WERI-Rb-1 (cell line): ENCODE measurements at places on chromosomes 3 and 15.

- DNase-seq: no peak
Measured at GRCh38 chr3:142650001-142650693, 54.0 kb downstream of the PLS1 start.

DNA sequence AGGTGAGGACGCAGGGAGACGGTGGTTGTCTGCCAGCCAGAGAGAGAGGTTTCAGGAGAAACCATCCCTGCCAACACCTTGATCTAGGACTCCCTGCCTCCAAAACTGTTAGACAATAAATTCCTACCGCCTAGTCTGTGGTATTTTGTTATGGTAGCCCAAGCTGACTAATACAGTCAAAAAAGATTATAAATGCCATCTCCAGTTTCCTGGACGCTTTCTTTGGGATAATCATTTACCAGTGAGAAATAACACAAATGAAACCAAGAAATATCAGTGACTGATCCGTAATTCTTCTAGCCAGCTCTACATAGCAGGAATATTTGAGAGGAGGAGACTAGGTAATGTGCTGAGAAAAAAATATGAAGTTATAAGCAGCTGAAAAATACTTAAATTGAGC is 707.8 kb upstream of the LMCD1 start:
- peak; percentile 12 for DNase-seq

- no peak for DNase-seq
Measured at GRCh38 chr3:81871358-81872155, 110.1 kb upstream of the GBE1 start.

GRCh38 chr3:50552598-50552997 is 14.9 kb downstream of the C3orf18 start:
- no peak for DNase-seq

DNA sequence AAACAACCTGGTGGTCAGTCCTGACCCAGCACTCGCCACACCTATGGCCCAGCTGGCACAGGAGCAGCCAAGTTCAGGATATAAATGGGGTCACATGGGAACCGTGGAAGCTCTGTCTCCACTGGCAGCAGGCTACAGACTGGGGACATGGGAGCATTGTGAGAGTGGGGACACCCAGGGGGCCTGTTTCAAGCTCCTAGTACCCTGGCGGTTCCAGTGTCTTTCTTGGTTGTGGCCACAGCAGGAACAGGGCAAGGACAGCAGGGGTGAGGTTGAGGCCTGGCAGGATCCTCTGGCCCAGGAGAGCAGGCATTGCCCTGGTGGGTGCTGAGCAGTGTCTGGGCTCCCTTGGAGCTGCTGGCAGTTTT is 1.9 kb downstream of the CSK start:
- no peak for DNase-seq

DNA sequence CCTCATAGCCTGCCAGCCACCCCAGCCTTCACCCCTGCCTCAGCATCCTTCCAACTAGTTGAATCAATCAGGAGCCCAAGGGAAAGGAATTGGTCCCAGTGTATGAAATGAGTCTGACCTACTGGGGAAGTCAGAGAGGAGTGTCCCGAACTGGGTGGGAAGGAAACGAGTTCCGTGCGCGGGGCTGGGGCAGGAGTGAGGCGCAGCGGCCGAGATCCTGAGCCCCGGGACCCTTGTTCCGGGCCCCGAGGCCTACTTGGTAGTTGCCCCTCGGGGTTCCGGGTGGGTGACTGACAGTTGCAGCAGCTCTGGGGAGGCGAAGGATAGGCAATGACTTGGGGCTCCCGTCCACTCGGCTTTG is 1.1 kb upstream of the PLCL2 start:
- DNase-seq: no peak

DNA sequence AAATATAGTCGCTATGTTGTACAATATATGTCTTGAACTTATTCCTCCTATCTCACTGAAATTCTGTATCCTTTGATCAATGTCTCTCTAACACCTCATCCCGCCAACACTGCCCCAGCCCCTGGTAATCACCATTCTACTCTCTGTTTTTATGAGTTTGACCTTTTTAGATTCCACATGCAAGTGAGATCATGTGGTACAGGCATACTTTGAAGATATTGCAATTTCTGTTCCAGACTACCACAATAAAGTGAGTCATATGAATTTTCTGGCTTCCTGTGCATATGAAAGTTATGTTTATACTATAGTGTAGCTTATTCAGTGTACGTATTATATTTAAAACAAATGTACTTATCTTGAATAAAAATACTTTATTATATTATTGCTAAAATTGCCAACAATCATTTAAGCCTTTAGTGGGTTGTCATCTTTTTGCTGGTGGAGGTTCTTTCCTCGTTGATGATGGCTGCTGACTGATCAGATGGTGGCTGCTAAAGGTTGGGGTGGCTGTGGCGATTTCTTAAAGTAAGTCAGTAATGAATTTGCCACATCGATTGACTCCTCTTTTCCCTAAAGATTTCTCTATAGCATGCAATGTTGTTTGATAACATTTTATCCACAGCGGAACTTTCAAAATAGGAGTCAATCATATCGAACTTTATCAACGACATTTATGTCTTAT is 257.2 kb downstream of the NFKBIZ start:
- DNase-seq: no peak

DNA sequence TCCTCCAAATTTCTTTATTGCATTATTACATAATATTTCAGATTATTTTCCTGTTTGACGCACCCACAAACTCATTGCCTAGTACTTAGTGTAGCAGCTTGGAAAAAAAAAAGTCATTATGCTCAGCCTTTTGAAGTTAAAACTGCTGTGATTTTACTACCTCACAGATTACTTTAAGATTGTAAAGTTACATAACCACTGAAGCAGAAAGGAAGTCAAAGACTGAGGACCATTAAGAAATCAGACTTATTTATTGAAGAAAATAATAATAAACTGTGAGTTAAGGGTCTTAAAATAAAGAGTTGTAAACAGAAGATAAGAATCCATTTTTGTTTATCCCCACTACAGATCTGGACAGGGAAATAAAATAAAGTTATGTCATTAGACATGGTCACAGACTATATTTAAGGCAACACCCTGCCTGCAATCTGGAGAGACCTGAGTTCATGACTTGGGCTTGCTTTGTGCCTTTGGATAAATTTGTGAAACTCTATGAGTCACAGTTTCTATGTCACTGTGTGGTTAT is 212.1 kb upstream of the ROBO2 start:
- DNase-seq: no peak

DNA sequence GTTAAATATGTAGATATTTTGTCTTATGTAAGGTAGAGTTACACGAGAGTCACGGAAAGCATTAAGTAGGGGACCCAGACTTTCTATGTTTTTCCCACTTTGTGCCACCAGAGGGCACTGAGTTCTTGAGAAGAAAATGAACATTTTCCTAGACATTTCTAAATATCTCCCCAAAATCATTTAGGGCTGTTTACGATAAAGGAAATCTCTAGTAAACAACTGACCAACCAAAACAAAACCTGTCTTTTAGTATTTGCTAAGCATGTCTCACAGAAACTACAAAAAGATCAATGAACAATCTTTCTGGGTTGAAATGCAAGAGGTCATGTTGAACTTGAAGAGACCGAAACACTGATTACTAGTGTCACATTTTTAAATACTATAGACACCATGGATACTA is 16.1 kb downstream of the POU1F1 start:
- DNase-seq: peak; percentile 42

- DNase-seq: no peak
Measured at GRCh38 chr15:88057836-88058235, 198.7 kb downstream of the NTRK3 start.

GRCh38 chr3:46538803-46539442 is 27.2 kb downstream of the LRRC2 start:
- DNase-seq: no peak

- no peak for DNase-seq
Measured at GRCh38 chr3:108300103-108300849, 3.9 kb downstream of the HHLA2 start.

GRCh38 chr3:107629566-107629965 is 106.8 kb downstream of the BBX start:
- no peak for DNase-seq

GRCh38 chr3:5136211-5136918 is 14.3 kb downstream of the ARL8B start:
- DNase-seq: no peak

- DNase-seq: no peak
Measured at GRCh38 chr3:50435371-50436113, 67.9 kb downstream of the CACNA2D2 start.

DNA sequence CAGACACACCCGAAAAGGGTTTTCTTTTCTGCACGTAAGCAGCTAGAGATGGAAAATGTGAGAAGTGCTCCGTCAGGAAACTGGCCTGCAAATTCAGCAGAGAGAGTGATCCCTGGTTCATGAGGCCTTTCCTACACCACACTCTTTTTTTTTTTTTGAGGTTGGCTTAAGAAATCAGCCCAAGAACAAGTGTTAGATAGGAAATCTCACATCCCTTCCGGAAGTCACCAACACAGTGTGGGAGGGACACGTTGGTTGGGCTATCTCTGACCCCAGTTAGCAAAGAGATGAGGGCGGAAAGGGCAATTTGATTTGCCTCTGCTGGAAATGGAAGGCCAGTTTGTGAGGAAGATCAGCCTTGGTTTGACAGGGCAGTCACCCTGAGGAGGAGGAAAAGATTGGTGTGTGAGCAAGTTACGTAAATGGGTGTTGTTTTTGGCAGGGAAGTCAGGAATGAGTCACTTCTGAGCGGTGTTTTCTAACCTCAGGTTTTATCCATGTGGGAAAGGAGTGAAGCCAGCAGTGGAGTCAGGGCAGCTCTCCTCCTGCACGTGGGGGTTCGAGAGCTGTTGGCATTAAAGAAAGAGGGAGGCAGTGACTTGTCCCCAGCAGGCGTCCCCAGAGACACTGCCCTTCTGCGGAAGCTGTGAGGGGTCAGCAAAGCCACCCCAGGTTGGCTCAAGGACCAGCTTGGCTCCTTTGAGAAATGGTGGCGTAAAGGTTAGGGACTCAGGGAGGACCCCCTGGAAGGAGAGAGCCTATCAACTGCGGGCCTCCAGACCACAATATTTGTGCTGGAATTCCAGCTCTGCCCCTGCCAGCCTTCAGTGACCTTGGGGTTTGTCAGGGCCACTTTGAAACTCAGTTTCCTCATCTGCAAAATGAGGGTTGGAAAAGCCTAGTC is 237.6 kb upstream of the BHLHE40 start:
- DNase-seq: no peak

- DNase-seq: no peak
Measured at GRCh38 chr15:80514071-80514780, 110.0 kb downstream of the ARNT2 start.

- no peak for DNase-seq
Measured at GRCh38 chr3:143040261-143040879, 39.0 kb downstream of the U2SURP start.

- DNase-seq: no peak
Measured at GRCh38 chr3:170205302-170205701, 16.9 kb upstream of the PRKCI start.

DNA sequence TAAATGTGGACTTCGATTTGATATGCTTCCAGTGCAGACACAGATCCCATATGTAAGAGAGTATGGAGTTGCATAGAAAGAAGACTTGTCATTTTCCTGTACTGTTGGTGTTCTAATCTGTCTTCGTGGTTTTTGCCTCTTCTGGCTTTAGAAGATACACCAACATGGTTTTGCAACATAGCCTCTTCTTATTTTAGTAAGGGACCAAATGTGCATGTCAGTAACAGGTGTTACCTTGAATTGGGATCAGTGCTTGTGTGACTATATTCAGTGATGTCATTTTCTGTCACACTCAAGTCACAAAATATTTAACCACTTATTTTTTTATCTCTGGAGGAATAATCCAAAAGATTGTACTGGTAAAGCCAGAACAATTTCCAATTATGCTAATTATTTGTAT is 140.4 kb downstream of the SNRPN start:
- DNase-seq: no peak

DNA sequence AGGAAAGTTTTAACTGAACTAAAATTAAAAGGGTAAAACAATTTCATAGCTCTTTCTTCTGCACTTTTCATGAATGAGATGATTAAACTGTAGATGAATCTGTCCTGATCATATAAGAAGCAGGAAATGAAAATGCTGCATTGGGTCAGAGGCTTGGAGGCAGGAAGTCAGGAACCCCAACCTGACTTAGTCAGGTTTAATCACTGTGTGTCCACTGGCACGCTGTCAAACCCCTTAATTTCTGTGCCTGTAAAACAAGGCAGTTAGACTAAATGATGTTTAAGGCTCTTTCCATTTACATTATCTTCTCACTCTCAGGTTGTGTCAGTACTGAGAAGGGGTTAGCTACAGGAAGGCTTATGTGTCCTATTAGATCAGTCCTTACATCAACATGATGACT is 193.3 kb upstream of the TTC14 start:
- no peak for DNase-seq

GRCh38 chr3:109187390-109187789 is 50.9 kb downstream of the C3orf85 start:
- no peak for DNase-seq

DNA sequence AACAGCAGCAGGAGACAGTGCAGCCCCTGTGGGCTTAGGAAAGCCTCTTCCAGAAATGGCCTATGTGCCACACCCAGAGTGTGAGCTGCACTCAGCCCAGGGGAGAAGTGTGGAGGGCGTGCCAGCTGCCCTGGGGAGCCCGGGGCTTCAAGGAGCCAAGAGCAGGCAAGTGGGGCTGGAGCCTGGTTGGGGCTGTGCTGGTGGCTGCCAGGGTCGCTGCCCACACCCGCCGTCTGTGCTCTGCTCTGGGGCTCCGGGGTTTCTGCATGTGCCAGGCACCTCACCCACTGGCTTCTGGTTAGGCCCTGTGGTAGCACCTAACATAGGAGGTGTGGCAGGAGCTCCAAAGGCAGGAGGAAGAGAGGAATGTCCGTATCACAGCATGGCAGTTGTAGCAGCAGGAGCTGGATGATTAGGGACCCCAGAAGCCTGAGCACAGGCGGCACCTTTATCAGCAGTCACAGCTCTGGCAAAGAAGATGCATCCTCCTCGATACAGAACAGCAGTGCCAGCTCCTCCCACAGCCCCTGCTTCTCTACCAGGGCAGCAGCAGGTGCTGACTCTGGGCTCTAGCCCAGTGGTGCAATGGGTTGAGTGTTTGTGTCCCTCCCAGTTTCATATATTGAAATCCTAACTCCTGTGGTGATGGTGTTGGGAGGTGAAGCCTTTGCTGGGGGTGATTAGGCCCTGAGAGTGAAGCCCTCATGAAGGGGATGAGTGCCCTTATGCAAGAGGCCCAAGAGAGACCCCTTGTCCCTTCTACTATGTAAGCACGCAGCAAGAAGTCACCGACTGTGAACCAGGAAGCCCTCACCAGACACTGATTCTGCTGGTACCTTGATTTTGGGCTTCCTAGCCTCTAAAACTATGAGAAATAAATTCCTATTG is 70.0 kb upstream of the KLF13 start:
- no peak for DNase-seq

GRCh38 chr3:3015185-3016089 is 94.7 kb downstream of the IL5RA start:
- no peak for DNase-seq

- no peak for DNase-seq
Measured at GRCh38 chr3:135917076-135917475, 48.5 kb upstream of the PPP2R3A start.
